ENCODE measurements at places on chromosomes 5 and 9. TPM values are rescaled to one million over a fixed set of nuclear protein-coding genes. Genes with fewer than 3 reads are reported as not detected.

Gene ALDH1A1
- 40.8 TPM for total RNA-seq

Gene G3BP1
- total RNA-seq = 121 TPM

Gene KIF24
- total RNA-seq = 0.54 TPM

Gene RNF180
- 27.9 TPM for total RNA-seq

Gene FGF10
- total RNA-seq = 0.71 TPM

Gene OR1J2
- total RNA-seq = not detected

Gene PCDHB8
- total RNA-seq = 2.4 TPM

Gene GHR
- 15.3 TPM for total RNA-seq

Gene KCNT1
- 0.17 TPM for total RNA-seq

Gene PSIP1
- 21.7 TPM for total RNA-seq

Gene SLC25A2
- total RNA-seq = not detected

Gene PCDHB16
- total RNA-seq = 2.6 TPM

Gene MYORG
- 4.8 TPM for total RNA-seq

Gene FOXD4L5
- 0.11 TPM for total RNA-seq

Gene FOXB2
- total RNA-seq = not detected

Gene ALAD
- total RNA-seq = 41.3 TPM
